ENCODE measurements at places on chromosomes 12 and 14. TPM values are rescaled to one million over a fixed set of nuclear protein-coding genes. Genes with fewer than 3 reads are reported as not detected.
A peak's percentile ranks its signal among the peaks of the same experiment; 100 is the strongest.

DNA sequence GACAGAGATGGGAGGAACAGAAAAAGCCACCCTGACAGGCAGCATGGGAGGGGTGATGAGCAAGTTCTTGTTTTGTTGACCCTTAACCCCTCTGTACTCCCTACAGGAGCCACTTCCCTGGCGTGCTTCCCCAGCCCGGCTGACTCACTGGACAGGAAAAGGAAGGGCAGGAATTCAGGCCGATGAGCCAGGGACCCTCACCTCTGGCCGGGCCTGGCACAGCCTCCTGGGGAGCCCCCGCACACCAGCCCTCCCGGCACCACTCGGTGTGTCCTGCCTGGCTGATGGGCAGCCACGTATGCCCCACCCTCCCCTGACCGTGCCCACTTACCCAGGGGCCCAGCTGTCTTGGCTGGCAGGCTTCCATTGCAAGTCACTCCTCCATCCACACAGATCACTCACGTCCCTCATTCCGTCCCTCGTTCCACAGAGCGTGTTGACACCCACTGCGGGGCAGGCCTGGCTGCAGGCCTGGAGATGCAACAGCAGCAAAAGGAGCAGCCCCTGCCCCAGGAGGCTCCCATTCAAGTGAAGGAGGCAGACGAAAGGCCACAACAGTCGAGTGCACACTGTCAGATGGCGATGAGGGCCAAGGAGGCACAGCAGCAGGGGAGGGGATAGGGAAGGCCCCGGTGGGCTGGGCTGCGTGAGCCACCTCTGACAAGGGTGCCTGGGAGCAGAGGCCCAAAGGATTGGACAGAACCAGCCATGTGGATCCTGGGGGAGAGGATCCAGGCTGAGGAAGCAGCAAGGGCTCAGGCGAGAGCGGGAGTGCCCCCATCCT, 19.7 kb upstream of the CD9 start:
- H3K4me1 ChIP-seq = no peaks in the 10 kb centered on the region
- no peak for DNase-seq
- H3K27ac ChIP-seq = no peak overlapping the region
- no peak overlapping the region for H3K4me3 ChIP-seq
- H3K36me3 ChIP-seq = no peaks in the 10 kb centered on the region

The SLCO1B1 gene
- total RNA-seq = not detected

The DUSP16 gene
- 30.4 TPM for total RNA-seq

DNA sequence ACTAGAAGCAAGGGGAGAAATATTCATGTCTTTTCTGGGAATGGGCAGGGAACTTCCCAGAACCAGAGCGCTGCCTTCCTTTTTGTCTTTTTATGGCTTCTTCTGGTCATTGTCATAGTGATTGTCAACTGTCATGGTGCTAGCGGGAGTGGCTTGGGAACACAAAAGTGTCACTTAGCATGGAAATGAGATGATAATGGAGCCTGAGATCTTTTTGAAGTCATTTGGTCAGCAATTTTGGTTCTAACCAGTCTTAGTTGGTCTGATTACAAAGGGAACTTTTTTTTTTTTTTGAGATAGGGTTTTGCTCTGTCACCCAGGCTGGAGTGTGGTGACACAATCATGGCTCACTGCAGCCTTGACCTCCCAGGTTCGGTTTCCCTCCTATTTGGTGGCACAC, 62.7 kb upstream of the RPH3A start:
- H3K27me3 ChIP-seq = no peaks in the 10 kb centered on the region
- H3K4me1 ChIP-seq = no peaks in the 10 kb centered on the region
- no peaks in the 10 kb centered on the region for H3K36me3 ChIP-seq
- no peak overlapping the region for H3K4me3 ChIP-seq

The SLC39A2 gene
- 0.91 TPM for total RNA-seq

The WDHD1 gene
- total RNA-seq = 3.9 TPM

DNA sequence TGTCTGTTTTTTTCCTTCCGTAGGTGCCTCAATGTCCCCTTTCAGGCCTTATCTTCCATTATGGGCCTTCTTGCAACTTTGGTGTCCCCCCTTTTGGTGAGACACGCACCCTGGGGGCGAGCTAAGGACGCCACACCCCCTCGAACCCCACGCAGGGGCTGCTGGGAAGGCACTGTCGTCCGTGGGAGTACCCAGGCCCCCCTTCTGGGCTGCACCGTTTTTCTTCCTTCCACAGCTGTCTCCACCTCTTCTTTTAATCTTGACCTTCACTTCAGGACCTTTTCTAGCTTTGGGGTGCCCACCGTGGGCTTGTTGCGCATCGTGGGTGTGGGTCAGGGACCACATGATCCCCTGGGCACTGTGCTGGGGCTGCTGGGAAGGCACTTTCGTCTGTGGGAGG, 271.8 kb downstream of the ALG10 start:
- no peaks in the 10 kb centered on the region for H3K27me3 ChIP-seq
- no peak for DNase-seq
- H3K36me3 ChIP-seq = peaks cover 9% of the 10 kb centered on the region
- no peaks in the 10 kb centered on the region for H3K4me1 ChIP-seq
- no peak overlapping the region for H3K27ac ChIP-seq
- no peak overlapping the region for H3K4me3 ChIP-seq

DNA sequence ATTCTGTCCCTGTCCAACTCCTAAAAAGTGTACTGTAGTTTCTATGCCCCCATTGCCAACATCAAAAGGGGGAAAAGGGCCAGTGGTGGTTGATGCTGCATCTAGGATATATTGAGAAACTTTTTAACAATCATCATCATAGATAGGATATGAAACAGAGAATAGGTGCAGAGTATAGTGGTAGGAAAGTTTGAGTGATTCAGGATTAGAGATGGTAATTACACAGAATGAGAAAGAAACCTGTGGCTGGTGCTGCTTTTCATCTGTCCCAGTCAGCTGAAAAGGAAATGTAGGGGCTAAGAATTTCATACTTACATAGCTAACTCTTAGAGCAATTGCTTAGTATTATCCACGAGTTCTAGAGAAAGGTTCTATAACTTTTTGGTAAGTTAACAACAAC, 67.6 kb downstream of the GTF2A1 start:
- no peaks in the 10 kb centered on the region for H3K36me3 ChIP-seq
- no peak for DNase-seq
- peaks cover 2% of the 10 kb centered on the region for H3K27me3 ChIP-seq
- H3K4me3 ChIP-seq = no peak overlapping the region
- H3K4me1 ChIP-seq = no peaks in the 10 kb centered on the region

The GRIN2B gene
- total RNA-seq = not detected

The KIF21A gene
- total RNA-seq = 12.1 TPM

DNA sequence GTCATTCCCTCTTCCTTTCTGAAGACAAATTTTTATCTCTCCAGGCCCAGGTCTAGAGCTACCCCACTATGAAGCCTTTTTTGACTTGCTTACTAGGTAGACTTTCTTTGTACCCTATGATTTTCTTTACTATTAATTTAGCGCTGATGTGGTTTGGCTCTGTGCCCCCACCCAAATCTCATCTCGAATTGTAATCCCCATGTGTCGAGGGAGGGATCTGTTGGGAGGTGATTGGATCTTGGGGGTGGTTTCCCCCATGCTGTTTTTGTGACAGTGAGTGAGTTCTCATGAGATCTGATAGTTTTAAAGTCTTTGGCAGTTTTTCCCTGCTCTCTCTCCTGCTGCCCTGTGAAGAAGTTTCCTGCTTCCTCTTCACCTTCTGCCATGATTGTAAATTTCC, 118.1 kb downstream of the SLC38A1 start:
- no peaks in the 10 kb centered on the region for H3K4me1 ChIP-seq
- H3K36me3 ChIP-seq = no peaks in the 10 kb centered on the region
- no peak for DNase-seq
- H3K27ac ChIP-seq = peak overlapping the region; percentile 51
- H3K27me3 ChIP-seq = peaks cover 7% of the 10 kb centered on the region
- H3K4me3 ChIP-seq = no peak overlapping the region

- no peak for DNase-seq
- H3K36me3 ChIP-seq = peaks cover 51% of the 10 kb centered on the region
- no peaks in the 10 kb centered on the region for H3K27me3 ChIP-seq
- no peak overlapping the region for H3K27ac ChIP-seq
Observed at GRCh38 chr12:22536346-22536945, 7.9 kb downstream of the C2CD5 start.

DNA sequence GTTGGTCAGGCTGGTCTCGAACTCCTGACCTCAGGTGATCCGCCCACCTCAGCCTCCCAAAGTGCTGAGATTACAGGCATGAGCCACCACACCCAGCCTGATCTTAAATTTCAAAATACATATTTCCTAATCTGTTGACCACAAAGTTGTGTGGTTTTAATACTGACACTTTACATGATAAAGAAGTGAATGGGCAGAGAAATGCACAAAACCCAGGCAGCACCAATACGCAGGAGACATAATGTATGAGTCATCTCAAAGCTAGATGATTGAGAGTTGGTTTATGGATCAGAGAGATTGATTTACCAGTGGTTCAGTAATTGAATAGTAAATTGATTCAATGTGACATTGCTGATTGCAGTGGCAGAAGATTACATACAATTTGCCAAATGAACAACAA, 19.2 kb upstream of the PPP2R5E start:
- H3K27ac ChIP-seq = no peak overlapping the region
- no peak for DNase-seq
- H3K4me3 ChIP-seq = no peak overlapping the region

The MTHFD1 gene
- total RNA-seq = 38.6 TPM

The STXBP6 gene
- total RNA-seq = not detected

DNA sequence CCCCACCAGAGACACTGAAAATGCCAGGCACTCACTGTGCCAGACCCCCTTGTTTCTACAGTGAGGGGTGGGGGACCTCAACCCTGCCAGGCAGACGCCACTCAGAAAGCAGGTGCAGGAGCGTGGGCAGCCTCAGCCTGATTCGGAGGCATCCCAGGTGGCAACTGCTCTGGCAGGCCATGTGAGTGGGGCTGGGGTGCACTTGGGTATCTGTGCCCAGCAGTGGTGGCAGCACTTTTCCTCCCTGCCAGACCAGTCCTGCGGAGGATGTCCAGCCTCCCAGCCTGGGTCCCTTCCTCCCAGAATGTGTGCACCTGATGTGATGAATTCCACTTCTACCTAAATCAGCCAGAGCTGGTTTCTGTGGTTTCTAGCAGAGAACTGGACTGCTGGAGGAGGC, 13.4 kb upstream of the TTC7B start:
- H3K27me3 ChIP-seq = no peaks in the 10 kb centered on the region
- no peaks in the 10 kb centered on the region for H3K36me3 ChIP-seq
- peak overlapping the region; percentile 44 for H3K27ac ChIP-seq
- no peak overlapping the region for H3K4me3 ChIP-seq
- DNase-seq = no peak

The SLC5A8 gene
- not detected for total RNA-seq

The SLC25A21 gene
- not detected for total RNA-seq

DNA sequence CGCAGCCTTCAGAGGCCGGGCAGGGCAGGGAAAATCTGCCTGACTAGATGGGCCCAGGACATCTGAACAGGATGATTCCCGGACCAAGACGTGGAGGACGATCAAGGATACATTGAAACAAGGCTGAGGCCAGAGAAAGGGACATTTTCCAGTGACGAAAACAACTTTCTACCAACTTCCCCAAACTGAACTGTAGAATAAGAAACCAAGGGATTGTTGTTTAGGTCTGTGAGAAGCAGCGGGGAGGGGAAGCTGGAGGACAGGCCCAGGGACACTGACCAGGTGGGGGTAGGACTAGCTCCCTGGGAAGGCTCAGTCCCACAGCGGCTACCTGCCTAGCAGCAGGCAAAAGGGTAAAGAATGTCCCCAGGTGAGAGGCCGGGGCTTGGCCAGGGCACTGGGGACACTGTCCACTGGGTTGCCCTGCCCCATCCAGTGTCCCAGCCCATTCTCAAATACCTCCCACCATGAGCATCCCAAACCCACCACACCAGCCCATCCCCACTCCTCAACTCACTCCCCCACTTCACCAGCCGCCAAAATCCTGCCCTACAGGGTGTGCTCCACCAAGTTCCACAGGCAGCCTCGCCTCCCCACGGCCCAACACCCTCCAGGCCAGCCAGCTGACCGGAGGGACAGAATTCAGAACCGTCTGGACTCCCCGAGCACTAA, 995 bp downstream of the TNFRSF1A start:
- no peak overlapping the region for H3K4me3 ChIP-seq
- DNase-seq = no peak
- H3K27me3 ChIP-seq = no peaks in the 10 kb centered on the region
- peaks cover 44% of the 10 kb centered on the region for H3K4me1 ChIP-seq
- H3K27ac ChIP-seq = no peak overlapping the region

The CMA1 gene
- total RNA-seq = not detected

The SIRT4 gene
- 2.4 TPM for total RNA-seq

The TMEM121 gene
- 6.6 TPM for total RNA-seq

The GPR137C gene
- total RNA-seq = 0.16 TPM

GRCh38 chr14:24857277-24857676, 192.7 kb downstream of the STXBP6 start:
- peaks cover 17% of the 10 kb centered on the region for H3K27me3 ChIP-seq
- DNase-seq = no peak
- H3K4me3 ChIP-seq = no peak overlapping the region
- no peaks in the 10 kb centered on the region for H3K36me3 ChIP-seq
- no peak overlapping the region for H3K27ac ChIP-seq

DNA sequence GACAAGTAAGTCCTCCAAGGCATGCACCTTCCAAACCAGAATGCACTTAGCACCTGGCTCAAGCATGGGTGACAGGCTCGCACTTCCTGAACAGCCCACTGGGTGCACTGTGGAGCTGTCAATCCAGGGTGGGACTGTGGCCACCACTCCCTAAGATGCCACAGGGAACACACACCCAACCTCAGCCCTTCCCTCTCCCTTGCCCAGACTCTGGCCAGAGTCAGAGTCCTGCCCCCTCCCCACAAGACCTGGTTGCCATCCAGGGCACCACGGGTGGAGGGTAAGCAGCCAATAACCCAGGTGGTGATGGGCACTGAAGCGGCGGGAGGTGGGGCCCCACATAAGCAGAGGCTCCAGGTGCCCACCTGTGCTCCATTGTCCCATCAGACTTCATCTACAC, 160.6 kb downstream of the MYRFL start:
- no peak for DNase-seq
- no peaks in the 10 kb centered on the region for H3K36me3 ChIP-seq
- no peak overlapping the region for H3K4me3 ChIP-seq
- H3K4me1 ChIP-seq = no peaks in the 10 kb centered on the region
- peaks cover 4% of the 10 kb centered on the region for H3K27me3 ChIP-seq

- H3K27ac ChIP-seq = no peak overlapping the region
- no peaks in the 10 kb centered on the region for H3K36me3 ChIP-seq
- no peak for DNase-seq
- peaks cover 73% of the 10 kb centered on the region for H3K4me1 ChIP-seq
Observed at GRCh38 chr12:124501112-124501561, 66.3 kb downstream of the NCOR2 start.

DNA sequence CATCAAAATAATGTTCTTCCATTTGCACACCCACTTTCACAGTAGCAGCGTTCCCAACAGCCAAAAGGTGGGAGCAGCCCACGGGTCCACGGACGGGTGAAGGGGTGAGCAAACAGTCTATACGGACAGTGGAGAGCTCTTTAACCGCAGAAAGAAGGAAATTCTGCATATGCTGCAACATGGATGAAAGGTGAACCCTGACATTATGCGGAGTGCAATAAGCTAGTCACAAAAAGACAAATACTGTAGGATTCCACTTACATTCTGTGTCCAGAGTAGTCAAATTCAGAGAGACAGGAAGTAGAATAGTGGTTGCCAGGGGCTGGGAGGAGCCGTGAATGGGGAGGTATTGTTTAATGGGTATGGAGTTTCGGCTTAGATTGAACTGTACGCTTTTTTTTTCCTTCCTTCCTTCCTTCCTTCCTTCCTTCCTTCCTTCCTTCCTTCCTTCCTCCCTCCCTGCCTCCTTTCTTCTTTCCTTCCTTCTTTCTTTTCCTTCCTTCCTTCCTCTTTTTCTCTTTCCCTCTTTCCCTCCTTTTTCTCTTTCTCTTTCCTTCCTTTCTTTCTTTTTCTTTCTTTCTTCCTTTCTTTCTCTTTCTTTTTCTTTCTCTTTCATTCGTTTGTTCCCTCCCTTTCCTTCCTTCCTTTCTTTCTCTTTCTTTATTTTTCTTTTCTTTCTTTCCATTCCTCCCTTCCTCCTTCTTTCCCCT, 15.8 kb upstream of the ANKRD9 start:
- no peaks in the 10 kb centered on the region for H3K36me3 ChIP-seq
- H3K27me3 ChIP-seq = no peaks in the 10 kb centered on the region
- H3K27ac ChIP-seq = peak overlapping the region; percentile 91
- peaks cover 34% of the 10 kb centered on the region for H3K4me1 ChIP-seq
- peak; percentile 46 for DNase-seq

All from naive thymus-derived CD8-positive, alpha-beta T cell (primary cell).